ENCODE measurements at places on chromosomes 7 and 10. TPM values are rescaled to one million over a fixed set of nuclear protein-coding genes. Genes with fewer than 3 reads are reported as not detected.

DNA sequence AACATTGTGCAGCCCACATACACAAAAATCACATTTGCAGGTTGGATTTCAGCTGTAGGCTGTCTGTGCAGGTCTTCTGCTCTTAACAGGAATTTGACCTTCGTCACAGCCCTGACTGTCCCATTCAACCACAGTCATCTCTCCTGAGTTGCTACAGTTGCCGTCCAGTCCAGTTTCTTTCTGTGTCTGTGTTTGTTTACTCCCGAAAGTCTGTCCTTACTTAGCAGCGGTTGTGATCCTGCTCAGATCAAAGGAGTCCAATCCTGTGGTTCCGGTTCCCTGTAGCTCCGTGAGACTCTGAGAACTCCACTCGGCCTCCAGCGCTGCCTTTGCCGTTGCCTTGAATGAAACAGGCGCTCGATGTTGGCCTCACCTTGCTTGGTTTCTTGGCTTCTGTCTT, 111.6 kb upstream of the GATA3 start:
- no peak for ATAC-seq

GRCh38 chr10:14952851-14953423, 959 bp downstream of the DCLRE1C start:
- ATAC-seq: no peak

DNA sequence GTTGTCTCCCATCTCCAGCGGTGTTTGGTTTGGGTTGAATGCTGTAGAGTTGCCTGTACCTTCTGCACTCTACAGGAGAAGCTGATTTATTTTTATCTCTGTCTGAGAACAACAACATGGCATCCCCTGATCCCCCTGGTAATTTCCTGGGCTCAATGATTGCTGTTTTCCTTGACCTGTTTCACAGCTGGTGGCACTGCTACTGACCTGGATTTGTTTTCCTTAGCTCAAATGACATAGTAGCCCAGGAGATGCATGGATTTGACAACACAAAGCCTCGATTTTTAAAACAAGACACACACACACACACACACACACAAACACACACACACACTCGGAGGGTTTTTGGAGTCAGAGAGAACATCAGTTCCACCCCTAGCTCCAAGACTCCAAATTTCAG, 301.6 kb downstream of the NRG3 start:
- ATAC-seq: no peak

GRCh38 chr7:157589680-157590079, 252.9 kb downstream of the DNAJB6 start:
- no peak for ATAC-seq

DNA sequence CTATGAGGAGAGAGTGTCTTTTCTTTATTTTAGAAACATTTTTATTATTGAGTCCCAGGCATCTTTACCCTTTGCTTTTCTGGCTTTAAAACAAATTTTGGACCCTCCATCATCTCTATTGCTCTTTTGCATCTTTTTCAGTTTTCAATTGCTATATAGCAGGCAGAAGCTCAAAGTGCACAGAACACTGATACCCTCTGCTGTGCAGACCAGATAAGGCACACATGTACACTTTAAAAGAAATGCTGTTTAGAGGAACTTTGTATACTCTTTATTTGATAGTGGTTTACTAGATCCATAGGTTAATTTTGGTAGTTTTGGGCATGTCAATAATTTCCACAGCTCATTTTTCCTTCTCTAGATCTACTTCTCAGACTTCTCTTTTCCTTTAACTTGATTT, 324.2 kb downstream of the SH2D4B start:
- ATAC-seq: no peak

DNA sequence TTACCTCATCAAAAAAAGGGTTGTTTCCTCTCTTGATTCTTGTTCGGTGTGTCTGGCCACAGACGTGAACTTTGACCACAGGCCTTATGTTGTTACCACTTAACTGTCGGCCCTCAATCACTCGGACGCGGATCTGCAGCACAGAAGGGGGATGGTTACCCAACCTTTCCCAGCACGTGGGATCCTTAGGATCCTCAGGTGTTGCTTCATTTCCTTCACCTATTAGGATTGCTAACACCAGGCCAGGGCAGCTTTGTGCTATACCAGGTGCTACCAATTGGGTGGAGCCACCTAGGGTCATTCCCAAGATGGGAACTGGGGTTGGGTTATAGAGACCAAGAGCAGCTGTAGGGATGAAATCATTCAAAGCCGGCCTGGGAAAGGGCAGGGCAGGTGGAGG, 73.4 kb downstream of the MYOF start:
- no peak for ATAC-seq

DNA sequence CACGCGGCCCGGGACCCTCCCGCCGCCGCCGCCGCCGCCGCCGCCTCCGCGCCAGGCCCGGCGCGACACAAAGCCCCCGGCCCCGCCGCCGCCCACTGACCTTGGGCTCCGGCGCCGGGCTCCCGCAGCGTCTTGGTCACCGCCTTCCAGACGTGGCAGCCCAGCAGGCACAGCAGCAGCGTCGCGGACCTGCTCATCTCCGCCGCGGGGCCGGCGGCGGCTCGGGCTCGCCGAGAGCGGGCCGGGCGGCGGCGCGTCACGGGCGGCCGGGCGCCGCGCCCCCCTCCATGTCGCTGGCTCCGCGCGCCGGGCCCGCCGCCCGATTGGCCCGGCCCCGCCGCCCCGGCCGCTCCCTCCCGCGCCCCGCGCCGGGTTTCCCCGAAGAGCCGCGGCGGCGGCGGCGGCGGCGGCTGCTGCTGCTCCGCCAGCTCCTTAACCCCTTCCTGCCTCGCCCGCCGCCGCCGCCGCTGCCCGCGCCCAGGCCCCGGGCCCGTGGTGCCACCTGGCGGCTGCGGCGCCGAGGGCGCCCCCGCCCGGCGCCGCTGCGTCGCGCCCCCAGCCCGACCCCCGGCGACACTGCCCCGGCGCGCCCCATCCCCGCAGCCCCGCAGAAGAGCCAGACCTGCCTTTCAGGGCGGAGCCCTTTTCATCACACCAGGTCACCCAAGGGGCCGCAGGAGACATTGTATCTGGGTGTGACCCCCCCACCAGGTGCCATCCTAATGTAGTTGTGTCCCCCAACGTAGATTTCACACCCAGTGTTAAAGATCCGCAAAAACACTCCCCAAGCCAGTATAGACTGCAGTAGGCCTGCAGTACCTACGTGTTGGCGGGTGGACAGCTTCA, at the start of gene FAM171A1:
TSS of gene FAM171A1 (minus strand) at position 434 of the 846 bp plus-strand sequence. CDS start at position 197, 237 bp downstream.
- ATAC-seq: peak; percentile 83

DNA sequence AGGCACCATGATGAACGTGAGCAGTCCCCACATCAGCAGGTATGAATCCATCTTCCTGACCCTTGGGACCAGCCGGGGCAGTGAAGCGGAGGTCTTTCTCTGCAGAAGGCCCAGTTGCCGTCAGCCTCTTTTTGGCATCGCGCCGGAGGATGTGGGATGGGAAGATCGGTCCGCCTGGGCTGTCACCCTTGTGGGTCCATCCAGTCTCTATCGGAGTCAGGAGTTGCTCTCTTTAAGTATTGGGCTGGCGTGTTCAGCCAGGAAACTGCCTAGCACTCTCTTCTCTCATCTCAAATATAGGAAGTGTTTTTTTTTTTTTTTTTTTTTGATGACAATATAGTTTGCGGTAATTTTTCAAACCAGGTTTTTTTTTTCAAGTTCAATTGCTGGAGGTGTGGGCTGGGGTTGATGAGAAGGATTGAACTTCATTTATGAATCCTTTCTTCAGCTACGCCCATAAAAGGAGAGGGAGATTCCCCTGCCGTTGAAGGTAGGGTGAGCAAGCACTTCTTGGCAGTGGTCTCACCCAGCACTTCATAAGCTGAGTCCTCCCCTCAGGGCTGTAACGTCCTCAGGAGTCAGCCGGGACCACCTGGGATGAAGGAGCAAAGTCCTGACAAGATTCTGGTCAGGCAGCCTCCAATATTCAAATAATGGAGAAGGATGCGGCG, at the start of gene IL2RA:
TSS of gene IL2RA (minus strand) at position 267 of the 671 bp plus-strand sequence. CDS start at position 51, 216 bp downstream.
- peak; percentile 38 for ATAC-seq

DNA sequence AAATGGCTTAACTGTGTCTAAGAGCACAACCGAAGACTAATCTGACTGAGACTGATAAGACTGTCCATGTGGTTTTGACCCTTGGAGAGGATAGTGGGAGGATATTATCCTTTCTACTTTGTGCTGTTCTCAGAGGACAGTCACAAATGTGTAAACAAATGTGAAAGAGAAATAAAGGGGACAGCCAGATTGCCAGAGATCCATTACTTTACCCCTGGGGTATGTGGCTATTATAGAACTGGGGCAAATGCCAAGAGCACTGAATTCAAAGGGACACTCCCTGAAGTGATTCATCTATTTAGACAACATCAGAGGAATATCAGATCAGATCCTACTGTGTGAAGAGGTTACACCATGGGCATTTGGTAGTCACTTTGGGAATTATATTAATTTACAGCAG, 154.7 kb downstream of the RNLS start:
- peak; percentile 45 for ATAC-seq

DNA sequence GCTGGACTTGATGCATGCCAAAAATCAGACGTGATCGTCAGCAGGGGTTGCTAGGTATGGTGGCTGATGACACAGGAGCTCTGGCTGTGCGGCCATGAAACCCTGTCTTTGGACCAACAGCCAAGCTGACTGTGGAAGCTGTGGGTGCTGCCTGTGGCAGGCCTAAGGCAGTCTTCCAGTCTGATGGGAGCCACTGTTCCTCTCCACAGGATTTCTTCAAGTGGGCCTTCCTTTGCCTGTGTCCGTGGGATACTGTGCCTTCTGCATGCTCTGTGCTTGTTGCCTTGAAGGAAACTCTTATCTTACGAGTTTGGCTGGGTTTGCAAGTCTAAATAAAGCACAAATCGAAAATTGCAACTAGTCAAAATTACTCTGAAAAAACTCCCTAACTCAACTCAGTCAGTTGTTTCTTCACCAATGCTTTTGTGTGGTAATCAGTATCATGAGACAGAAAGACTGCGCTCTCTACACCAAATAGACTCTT, 101.9 kb upstream of the PDLIM1 start:
- no peak for ATAC-seq

GRCh38 chr7:5429857-5430611, 6.4 kb upstream of the TNRC18 start:
- ATAC-seq: peak; percentile 66

DNA sequence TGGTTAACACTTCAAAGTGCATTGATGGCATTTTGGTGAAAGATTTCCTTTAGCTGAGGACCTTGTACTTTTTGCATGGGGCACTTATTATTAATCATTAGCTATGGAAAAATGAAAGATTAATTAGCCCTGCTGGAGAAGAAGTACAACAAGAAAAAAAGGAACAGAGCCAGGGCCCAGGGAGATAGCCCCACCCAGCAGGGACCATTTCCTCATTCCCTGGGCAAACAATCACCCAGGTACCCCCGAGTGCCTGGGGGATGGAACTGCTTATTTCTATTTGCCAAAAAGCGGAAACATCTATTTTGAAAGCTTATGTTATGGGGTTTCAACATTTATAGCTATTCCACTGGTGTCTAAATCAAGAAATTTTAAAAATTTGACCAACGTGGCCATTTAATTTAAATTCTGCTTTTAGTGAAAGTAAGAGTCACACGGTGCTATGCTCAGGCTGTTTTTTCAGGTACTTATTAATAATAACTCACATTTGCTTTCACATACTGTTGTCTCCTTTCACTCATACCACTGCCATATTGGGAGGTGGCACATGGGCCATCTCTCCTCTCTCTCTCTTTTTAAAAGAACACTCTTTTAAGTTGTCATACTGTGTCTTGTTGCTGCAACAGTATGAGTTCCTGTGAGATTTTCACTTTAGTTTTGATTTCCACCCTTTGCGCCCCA, 143.6 kb upstream of the KIF5B start:
- ATAC-seq: no peak

- no peak for ATAC-seq
These were observed 30.0 kb downstream of the DGKI start for GRCh38 chr7:137816696-137817320.

DNA sequence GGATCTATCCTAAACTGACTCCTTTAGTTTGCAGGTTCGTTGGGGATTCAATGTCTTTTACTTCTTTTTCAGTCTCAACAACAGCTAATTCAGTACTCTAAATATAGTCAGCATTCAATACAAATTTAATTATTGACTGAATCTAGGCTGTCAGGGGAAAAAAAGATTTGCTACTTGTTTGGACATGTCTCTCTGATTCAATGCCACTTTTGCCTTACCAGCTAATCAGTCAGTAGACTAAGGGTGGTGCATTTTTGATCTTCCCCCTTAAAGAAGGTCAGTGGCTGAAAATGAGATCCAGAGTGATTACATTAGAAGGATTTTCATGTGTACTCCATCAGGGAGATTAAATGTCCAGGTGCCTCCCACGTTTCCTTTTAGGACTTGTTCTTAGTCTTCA, 145.1 kb downstream of the C1GALT1 start:
- no peak for ATAC-seq

DNA sequence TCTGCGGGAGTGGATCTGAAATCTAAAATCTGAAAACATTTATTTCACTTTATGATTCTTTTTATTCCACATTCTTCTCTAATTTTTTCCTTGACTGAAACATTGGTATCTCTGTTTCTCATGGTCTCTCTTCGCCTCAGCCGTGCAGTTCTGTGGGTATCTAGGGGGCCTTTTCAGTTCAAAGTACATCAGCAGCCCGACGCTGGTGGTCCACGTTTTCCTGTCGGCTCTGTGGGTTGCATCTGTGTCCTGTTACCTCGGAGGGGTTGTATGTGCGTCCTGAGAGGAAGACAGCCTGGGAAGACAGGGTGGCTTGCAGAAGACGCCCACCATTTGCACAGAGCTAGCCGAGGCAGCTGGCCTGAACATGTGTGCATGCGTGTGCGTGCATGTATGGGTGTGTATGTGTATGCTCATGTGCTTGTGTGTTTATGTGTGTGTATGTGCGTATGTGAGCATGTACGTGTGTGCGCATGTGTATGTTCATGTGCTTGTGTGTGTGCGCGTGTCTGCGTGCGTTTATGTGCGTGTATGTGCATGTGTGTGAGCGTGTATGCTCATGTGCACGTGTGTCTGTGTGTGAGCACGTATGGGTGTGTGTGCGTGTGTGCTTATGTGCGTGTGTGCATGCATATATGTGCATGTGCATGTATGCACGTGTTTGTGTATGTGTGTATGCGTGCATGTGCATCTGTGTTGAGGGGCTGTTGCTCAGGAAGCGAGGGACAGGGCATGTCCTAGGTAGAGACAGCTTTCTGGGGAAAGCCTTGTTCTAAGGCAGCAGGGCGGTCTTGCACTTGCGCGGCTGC, 211.8 kb downstream of the ADARB2 start:
- no peak for ATAC-seq

GRCh38 chr10:128054163-128054970, 71.9 kb downstream of the MKI67 start:
- peak; percentile 23 for ATAC-seq

- no peak for ATAC-seq
These were observed 841.5 kb downstream of the GRM8 start for GRCh38 chr7:126411032-126411820.

GRCh38 chr7:158539711-158540146, 47.9 kb downstream of the PTPRN2 start:
- no peak for ATAC-seq

GRCh38 chr7:156006024-156006423, 193.8 kb upstream of the SHH start:
- no peak for ATAC-seq

- peak; percentile 36 for ATAC-seq
These were observed 68.6 kb downstream of the MMRN2 start for GRCh38 chr10:86888585-86889381.

LRRTM3 gene
- not detected for total RNA-seq

MYO1G gene
- total RNA-seq: 1.1 TPM

ELN gene
- total RNA-seq: 4.9 TPM

UNCX gene
- not detected for total RNA-seq

C10orf105 gene
- total RNA-seq: not detected

ATRNL1 gene
- 1.3 TPM for total RNA-seq

SFMBT2 gene
- 1.3 TPM for total RNA-seq

VWC2 gene
- 0.04 TPM for total RNA-seq
